ENCODE measurements at places on chromosomes 4 and X. TPM values are rescaled to one million over a fixed set of nuclear protein-coding genes. Genes with fewer than 3 reads are reported as not detected.

ESX1 gene
- total RNA-seq = not detected

SPACA5 gene
- not detected for total RNA-seq

HELT gene
- total RNA-seq = 1.2 TPM

S100G gene
- total RNA-seq = not detected

ODAPH gene
- not detected for total RNA-seq

MAGEA2B gene
- total RNA-seq = not detected

TCEAL7 gene
- 2.5 TPM for total RNA-seq

IGBP1 gene
- total RNA-seq = 59.6 TPM

ZNF732 gene
- total RNA-seq = 2.3 TPM

TRAM1L1 gene
- total RNA-seq = 1.1 TPM

TMSB15A gene
- not detected for total RNA-seq

MAGEB1 gene
- not detected for total RNA-seq

SPRY1 gene
- total RNA-seq = 189 TPM

MAOA gene
- total RNA-seq = 134 TPM

GUCY2F gene
- not detected for total RNA-seq

FAM120C gene
- total RNA-seq = 10.8 TPM

SPON2 gene
- 38.3 TPM for total RNA-seq

F9 gene
- total RNA-seq = not detected

BEX3 gene
- total RNA-seq = 71.7 TPM

ADRA2C gene
- 5.3 TPM for total RNA-seq

VGLL1 gene
- not detected for total RNA-seq

SPANXB1 gene
- not detected for total RNA-seq

SLC34A2 gene
- total RNA-seq = 3.3 TPM

MGST2 gene
- total RNA-seq = 121 TPM

PDCL2 gene
- not detected for total RNA-seq

BST1 gene
- 3.9 TPM for total RNA-seq

FABP2 gene
- total RNA-seq = not detected

CLDN2 gene
- 0.17 TPM for total RNA-seq

GPRASP1 gene
- 1.1 TPM for total RNA-seq

WDR17 gene
- total RNA-seq = 0.19 TPM

GYPA gene
- total RNA-seq = not detected

TEX13D gene
- total RNA-seq = not detected

TLR7 gene
- not detected for total RNA-seq

JCHAIN gene
- 0.68 TPM for total RNA-seq

CFAP99 gene
- total RNA-seq = not detected

SASH3 gene
- 3.3 TPM for total RNA-seq

AFM gene
- total RNA-seq = not detected

VCX3A gene
- not detected for total RNA-seq
